ENCODE measurements at places on chromosomes 7 and 10.

DNA sequence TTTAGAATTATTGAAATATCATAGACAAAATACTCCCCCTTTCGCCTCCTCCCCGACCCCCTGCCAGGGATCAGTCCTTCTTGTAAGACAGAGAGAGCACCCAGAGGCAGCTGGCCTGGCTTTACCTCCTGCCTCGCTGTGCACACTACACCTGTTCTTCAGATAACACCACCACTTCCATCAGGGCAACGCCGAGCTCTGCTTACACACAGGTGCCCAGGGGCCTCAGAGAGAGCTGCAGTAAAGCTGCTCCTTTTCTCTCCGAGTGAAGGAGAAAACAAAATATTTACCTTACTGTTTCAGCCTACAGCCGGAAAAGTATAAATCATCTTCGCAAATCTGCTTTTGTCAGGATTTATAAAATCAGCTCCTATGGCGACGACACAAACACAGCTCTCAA is 80.7 kb downstream of the HIPK2 start:
- DNase-seq: no peak

GRCh38 chr7:65269150-65269856 is 104.4 kb upstream of the ZNF92 start:
- peak; percentile 56 for DNase-seq

DNA sequence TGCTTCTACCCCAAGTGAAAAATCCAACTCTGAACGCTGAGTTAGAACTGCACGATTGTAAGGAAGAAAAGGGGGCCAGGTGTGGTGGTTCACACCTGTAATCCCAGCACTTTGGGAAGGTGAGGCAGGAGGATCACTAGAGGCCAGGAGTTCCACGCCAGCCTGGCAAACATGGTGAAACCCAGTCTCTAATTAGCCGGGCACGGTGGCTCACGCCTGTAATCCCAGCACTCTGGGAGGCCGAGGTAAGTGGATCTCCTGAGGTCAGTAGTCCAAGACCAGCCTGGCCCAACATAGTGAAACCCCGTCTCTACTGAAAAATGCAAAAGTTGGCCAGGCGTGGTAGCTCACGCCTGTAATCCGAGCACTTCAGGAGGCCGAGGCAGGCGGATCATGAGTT is 9.0 kb downstream of the GUSB start:
- DNase-seq: no peak

- DNase-seq: no peak
Measured at GRCh38 chr10:100736144-100736808, 9.1 kb upstream of the PAX2 start.

- DNase-seq: no peak
Measured at GRCh38 chr7:125427676-125428075, 498.1 kb upstream of the POT1 start.

DNA sequence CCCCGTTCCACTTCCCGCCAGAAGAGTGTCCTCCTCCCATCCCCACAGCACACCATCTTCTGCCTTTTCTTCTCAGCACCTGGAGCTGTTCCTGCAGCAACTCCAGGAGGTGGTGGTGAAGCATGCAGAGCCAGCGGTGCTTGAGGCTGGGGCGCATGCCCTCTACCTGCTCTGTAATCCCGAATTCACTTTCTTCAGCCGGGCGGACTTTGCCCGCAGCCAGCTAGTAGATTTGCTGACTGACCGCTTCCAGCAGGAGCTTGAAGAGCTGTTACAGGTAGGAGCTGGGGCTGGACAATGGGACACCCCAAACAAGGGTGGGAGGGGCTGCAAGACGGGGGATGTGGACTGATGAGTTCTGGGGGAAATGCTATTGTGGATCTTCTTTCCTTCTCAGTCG is 19.1 kb upstream of the PVRIG start:
- DNase-seq: no peak

DNA sequence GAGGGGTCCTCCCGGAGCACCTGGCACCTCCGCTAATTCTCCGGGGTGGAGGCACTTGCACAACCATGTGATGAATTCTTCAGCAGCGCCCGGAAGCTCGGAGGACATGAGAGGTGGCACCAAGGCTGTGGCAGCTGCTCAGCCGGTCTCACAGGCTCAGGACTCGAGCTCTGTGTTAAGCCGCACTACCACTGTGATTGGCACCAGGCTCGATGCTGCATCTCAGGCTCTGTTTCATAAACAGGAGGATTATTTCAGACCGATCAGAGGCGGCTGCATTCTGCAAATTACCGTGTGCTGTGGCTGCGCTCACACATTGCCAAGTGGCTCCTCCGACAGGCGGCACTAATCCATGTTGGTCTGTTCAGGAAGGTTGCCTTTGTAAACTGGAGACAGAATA is 495.2 kb downstream of the DNAJB6 start:
- DNase-seq: no peak

Data from hematopoietic multipotent progenitor cell treated with erythropoietin and hydrocortisone succinate and interleukin-3 and kit ligand, for 6 days (in vitro differentiated cells).